CD8-positive, alpha-beta memory T cell (primary cell): ENCODE measurements at places on chromosomes 4 and X.

- no peak for DNase-seq
Observed at GRCh38 chr4:165518024-165518616, 139.3 kb downstream of the CPE start.

- DNase-seq = no peak
Observed at GRCh38 chrX:118507766-118508165, 12.2 kb downstream of the DOCK11 start.

GRCh38 chrX:140804292-140804691 lies 94.7 kb downstream of the LINC00632 start:
- DNase-seq = no peak

GRCh38 chr4:106264331-106264728 lies 51.7 kb downstream of the TBCK start:
- DNase-seq = no peak

GRCh38 chrX:51917604-51918003 lies 24.2 kb downstream of the MAGED1 start:
- DNase-seq = no peak
